ENCODE measurements at places on chromosomes 6 and 20.

GRCh38 chr20:4797275-4797674, 75.6 kb downstream of the PRND start:
- no peak for DNase-seq

GRCh38 chr20:58019850-58020625, 208.4 kb downstream of the ANKRD60 start:
- DNase-seq, result no peak

DNA sequence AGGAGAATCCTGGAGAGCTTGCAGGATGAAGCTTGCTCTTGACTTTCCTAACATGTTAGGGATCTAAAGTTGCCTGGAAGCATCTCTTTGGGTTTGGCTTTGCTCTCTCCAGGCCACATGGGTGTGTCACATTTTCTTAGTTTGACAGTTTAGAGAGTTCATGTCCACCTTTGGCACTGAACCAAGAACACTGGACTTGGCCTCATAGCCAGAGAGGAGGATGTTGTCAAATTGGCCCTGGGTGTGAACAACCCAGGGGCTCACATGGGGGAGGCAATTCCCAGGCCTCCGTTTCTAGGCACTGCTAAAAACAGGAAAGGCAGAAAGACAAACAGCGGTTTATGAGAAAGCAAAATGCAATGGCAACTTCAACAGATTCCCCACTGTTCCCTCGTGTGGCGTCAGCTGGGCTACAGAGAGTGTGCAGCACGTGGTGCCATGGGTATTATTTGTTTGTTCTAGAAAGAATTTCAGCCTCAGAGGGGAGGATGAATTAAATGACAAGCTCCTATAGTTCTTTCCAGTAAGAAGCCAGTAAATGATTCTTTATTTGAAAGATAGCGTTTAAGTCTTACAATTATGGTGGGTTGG, 93.9 kb downstream of the CLIC5 start:
- DNase-seq, result no peak

- DNase-seq, result no peak
These were observed 71.5 kb downstream of the CRYBG1 start for GRCh38 chr6:106431972-106432371.

- no peak for DNase-seq
These were observed 386.6 kb upstream of the ARID1B start for GRCh38 chr6:156390621-156391020.

DNA sequence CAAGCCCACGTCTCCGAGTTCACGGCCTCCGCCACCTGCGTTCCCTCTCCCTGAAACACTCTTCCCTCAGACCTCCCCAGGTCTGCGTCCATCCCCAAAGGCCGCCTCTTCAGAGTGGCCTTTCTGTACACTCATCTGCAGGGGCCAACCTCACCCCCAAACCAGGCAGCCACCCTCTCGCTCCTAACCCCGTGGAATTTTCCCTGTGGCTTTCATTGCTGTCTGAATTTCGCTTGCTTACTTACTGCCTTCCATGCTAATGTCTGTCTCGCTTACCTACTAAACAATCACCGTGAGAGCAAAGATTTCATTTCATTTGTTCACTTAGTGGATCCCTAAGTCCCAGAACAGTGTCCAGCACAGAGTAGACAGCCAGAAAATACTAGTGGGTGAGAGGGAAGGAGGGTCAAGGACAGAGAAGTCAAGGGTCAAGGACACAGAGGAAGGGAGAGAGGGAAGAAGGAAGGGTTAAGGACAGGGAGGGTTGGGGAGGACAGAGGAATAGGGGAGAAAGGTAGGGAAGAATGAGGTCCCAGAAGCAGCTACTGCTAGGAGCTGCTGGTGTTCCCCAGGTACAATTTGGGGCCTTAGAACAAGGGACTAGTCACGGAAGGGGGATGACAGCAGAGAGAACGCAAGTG, 114.7 kb downstream of the NFATC2 start:
- no peak for DNase-seq

- DNase-seq, result no peak
These were observed 212.2 kb downstream of the TBC1D7 start for GRCh38 chr6:13116155-13116554.
